ENCODE measurements at places on chromosomes 16 and 17.

- DNase-seq, result no peak
These were observed 156.1 kb downstream of the ZNF423 start for GRCh38 chr16:49699841-49700175.

GRCh38 chr17:67194134-67194533, 50.9 kb downstream of the HELZ start:
- no peak for DNase-seq

DNA sequence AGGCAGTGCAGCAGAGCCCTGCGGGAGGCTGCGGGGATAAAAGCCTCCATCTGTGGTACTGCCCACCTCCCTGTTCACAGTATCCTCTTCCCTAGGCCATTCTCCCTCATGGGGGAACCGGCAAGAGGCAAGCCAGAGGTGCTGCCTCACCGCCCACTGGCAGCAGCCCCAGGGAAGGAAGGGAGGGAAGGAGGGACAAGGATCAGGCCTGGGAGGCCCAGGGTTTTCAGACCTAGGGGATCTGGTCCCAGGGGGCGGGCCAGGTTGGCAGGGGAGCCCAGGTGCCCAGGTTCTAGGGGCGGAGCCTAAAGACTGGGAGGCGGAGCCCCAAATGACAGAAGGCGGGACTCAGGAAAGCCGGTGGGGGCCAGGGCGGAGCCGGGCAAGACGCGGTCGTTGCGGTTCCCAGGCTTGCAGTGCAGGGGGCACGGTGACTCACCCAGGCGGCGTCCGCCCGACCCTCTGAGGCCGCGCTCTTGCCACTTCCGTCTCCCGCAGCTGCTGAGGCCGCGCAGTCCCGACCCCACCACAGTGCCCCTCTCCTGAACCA, 3.0 kb upstream of the MTMR4 start:
- no peak for DNase-seq

GRCh38 chr16:24671455-24671954, 57.9 kb upstream of the TNRC6A start:
- DNase-seq, result no peak

- DNase-seq, result no peak
These were observed 18.8 kb upstream of the IRF8 start for GRCh38 chr16:85879975-85880831.

GRCh38 chr17:39484178-39484577, 22.9 kb downstream of the CDK12 start:
- DNase-seq, result no peak

GRCh38 chr17:48582750-48583069, 4.6 kb upstream of the HOXB4 start:
- no peak for DNase-seq

DNA sequence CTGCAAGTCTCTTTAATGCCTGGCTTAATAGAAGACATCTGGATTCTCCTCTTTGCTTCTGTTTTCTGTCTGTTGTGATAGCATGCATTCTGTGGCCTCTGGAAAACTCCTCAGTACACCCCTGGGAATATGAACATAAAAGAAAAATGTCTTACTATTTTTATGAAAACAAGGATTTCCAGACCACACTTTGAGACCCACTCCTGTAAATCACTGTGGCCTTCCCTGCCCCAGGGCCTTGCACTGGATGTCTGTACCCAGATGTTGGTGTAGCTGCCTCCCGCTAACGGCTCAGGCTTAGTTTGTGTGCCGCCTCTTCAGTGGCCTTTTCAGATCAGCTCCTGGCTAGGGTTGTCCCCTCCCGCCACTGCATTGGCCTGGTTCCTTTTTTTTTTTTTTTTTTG, 126.6 kb downstream of the SOCS1 start:
- no peak for DNase-seq

GRCh38 chr16:83137326-83137781, 510.6 kb downstream of the CDH13 start:
- DNase-seq, result peak; percentile 89

DNA sequence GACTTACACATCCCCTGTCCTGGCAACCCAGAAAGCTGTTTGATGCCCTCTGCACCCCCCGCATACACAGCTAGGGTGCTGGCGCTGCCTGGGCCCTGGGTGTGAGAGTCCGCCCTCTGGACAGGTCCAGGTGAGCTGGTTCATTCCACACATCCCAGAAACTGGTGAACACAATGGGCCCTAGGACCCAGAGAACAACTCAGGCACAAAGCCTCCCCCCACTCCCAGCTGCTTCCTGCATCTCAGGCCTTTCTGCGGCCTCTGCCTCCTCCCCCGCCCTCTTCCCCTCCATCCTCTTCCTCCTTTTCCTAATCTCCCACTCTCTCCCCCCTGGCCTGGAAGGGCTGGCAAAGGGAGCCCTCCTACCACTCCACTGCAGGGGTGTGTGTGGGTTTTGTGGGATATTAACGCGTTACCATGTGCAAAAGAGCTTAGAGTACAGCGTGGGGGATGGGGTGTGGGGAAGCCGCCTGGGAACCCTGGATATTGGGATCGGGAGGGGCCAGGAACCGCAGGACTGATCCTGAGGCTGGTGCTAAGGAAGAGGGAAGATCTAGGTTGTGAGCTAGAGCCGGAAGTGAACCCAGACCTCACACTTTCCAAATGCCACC, 1.6 kb upstream of the PPP1R9B start:
- DNase-seq, result peak; percentile 96

- DNase-seq, result no peak
These were observed 814 bp upstream of the RUNDC3A start for GRCh38 chr17:44307387-44308186.

DNA sequence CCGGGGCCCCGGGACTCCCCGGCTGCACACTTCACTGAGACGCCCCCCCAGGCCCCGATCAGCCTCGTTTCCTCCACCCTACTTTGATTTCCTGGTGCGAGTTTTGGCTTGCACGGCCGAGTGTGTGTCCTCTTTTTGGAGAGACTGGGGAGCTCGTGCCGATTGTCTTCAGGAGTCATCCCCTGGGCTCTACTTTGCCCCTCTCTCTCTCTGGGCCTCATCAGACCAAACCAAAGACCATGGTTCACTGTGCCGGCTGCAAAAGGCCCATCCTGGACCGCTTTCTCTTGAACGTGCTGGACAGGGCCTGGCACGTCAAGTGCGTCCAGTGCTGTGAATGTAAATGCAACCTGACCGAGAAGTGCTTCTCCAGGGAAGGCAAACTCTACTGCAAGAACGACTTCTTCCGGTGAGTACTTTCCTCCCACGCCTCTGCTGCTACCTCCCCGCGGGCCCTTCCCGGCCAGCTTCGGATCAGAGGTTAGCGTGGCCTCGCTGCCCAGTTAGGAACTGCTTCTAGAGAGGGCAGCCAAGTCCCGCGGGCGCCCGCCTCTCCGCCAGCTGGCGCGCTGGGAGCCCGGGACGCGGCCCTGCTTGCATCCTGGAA, 787 bp downstream of the LHX1 start:
- DNase-seq, result no peak

DNA sequence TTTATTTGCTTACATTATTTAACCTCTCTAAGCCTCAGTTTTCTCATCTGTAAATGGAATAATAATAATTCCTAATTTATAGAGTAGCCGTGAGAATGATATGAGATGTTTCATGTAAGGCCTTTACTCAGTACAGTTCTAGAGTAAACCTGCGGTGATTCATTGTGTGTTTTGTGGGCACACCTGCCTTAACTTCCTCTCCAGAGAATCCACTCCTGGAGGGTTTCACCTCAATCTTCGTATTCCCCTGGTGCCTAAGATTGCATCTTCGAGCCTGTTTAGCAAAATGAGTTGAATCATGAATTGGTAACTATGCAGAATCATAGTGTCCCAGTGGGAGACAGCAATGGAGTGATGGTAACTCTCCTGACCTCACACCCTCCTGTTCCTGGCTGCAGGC, 52.3 kb downstream of the DNAH2 start:
- no peak for DNase-seq

DNA sequence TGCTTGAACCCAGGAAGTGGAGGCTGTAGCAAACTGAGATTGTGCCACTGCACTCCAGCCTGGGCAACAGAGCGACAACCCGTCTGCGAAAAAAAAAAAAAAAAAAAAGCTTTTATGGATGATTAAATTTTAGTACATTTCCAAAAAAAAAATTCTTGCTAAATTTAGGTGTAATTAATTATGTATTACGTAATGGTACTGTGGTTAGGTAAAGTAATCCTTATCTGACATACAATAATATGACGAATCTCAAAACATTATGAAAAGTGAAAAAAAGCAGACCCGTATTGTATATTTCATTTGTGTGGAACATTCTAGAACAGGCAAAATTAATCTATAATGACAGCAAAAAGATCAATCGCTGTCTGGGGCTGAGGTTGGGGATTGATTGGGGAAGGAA, 10.3 kb upstream of the CORO1A start:
- DNase-seq, result no peak

DNA sequence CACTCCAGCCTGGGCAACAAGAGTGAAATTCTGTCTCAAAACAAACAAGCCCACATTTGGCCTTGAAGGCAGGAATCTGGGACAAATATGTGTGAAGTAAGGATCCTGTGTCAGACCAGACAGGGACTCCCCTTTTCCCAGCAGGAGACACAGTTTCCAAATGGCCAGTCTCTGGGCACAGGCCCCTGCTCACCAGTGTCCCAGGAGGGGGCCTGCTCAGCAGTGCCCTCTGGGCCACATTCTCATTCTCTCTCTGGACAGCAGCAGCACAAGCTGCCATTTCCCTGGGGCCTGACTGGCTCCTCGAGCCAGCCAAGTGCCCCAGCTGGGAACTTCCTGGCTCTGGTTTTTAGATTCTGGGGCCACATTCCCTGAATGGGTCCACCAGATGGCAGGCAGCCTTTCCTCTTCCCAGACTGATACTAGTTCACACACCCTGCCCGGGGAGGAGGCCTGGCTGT, 11.7 kb upstream of the MNT start:
- DNase-seq, result no peak

DNA sequence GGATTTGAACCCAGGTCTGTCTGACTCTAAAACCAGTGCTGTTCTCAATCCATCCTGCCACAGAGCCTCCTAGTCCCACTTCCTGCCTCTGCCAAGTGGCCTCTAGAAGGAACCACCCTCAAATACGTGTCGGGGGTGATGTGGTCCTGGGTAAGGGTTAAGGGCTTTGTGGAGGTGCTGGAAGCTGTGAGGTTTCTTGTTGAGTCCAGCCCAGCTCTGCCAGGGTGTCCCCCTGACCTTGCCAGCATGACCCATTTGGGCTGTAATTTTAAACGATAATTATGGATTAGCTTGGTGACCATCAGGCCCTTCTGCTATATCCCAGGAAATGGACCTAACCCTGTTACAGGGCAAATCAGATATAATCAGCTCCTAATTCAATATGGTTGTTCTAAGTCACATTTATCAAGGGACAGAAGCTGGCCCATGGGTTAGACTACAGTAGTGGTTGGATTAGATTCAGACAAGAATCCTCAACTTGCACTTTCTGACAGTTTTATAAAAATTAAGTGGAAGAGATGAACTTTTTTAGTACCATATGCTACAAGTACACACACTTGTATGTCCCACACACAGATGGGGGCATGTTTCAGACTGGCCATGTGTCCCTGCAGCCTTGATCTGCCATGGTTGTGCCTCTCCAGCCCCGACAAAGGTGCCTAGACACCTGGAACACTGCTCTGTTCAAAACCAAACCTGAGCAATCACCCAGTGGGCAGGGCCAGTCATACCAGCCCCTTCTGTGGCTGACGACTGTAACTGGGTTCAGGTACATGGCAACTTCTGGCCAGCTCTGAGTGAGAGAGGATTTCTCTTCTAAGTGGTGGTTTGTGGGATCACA, 48.0 kb downstream of the SMPD3 start:
- no peak for DNase-seq

- DNase-seq, result no peak
These were observed 7.2 kb downstream of the WFIKKN2 start for GRCh38 chr17:50842506-50843149.

- DNase-seq, result no peak
These were observed 656 bp upstream of the KCTD13 start for GRCh38 chr16:29926711-29927052.

GRCh38 chr16:89117975-89118289, 24.3 kb downstream of the ACSF3 start:
- DNase-seq, result no peak

DNA sequence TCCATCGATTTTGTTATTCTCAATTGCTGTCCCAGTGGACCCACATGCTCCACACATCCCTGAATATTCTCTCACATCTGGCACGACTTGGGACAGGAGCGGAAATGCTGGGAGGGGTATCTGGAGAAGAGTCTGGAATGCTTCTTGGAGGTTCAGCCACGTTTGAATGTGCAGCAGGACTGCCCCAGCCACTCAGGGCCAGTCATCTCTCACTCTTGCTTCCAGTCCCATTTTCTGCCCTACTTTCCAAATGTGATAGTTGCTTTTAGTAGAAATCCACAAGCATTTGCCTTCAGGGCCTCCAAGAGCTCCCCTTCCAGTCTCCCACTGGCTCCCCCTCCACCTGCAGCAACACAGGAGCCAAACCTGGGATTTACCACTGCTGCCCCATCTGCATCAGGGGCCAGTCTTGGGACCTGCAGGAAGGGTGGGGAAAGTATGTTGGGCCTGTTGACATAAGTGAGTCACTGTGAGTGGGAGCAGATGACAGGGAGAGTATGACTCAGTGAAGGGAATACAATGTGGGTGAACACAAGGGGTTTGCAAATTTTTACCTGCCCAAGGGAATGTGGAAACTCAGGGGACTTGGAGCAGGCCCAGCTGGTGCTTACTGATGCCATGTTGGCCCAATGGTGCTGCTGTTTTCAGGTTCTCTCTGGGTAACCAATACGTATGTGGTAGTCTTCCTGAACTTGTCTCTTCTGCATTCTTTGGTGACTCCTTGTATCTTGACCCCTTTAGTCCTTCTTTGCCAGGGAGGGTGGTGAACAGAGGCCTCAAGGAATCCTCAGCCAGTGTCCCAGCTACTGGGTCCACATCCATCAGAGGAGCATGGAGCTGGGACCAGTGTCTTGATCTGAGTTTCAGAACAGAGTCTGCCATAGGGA, 78.8 kb upstream of the CRHR1 start:
- peak; percentile 52 for DNase-seq

GRCh38 chr16:64240586-64240985, 881.3 kb downstream of the CDH11 start:
- no peak for DNase-seq

GRCh38 chr17:18314059-18314730, 599 bp downstream of the TOP3A start:
- DNase-seq, result no peak

DNA sequence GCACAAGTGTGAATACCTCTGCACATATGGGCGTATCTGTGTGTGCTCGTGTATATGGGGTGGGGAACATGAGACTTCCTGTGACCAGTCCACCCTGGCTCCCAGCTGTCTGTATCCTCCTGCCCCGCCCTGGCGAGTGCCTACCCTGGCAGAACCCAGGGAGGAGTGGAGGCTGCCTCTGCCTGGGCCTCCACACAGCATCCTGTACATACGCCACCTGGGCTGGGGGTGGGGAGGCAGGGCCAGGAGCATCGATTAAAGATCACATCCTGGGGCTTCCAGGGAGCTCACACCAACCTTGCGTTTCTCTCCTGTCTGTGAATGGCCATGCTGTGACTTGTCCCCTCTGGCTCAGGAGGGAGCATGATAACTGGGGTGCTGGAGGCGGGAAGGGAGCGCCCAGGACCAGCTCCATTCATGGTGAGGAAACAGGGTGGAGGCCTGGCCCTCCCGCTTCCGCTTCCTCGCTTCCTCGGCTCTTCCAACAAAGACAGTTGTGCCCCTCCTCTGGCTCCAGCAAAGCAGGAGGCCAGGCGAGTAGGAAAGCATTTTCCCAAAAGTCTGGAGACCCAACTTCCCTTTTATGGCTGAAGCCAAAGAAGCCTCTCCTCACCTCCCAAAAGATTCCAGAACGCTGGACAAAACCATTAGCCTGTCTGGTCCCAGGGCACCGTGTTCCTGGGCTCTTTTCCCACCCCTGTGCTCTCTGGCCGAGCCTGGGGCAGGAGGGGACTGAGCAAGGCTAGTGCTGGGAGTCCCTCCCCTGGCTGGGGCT, 22.9 kb downstream of the ADAM11 start:
- DNase-seq, result no peak

GRCh38 chr17:27230996-27231395, 62.9 kb upstream of the WSB1 start:
- DNase-seq, result no peak
